Caco-2 (cell line): ENCODE measurements at places on chromosomes 4 and X. TPM values are rescaled to one million over a fixed set of nuclear protein-coding genes. Genes with fewer than 3 reads are reported as not detected.
A peak's percentile ranks its signal among the peaks of the same experiment; 100 is the strongest.

GRCh38 chrX:40663880-40664630 is 16.7 kb upstream of the CXorf38 start:
- no peaks in the 10 kb centered on the region for H3K4me1 ChIP-seq
- no peaks in the 10 kb centered on the region for H3K36me3 ChIP-seq
- H3K27ac ChIP-seq: no peak overlapping the region

DNA sequence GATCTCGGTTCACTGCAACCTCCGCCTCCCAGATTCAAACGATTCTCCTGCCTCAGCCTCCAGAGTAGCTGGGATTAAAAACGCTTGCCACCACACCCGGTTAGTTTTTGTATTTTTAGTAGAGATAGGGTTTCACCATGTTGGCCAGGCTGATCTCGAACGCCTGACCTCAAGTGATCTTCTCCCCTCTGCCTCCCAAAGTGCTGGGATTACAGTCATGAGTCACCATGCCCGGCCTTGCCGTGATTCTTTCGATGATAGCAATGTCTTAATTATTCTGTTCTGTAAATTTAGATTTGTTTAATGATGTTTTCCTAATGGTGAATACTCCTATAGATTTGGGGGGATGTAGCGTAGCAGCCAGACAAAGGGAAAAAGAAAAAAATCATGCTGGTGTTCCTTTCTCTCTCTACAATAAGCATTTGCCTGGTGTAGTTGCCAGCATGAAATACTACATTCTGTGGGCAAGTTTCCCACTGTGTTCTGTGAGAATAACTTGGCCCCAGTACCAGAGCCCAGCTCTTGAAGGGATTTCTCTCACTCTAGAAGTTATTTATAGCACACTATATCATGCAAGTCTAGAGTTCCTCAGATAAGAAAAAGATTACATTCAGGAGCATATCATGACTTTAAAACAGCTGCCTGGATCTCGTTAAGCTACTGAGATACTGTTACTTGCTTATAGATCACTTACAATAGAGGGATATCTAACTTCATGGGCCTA is 15.4 kb downstream of the NIPAL1 start:
- DNase-seq: no peak
- peak overlapping the region; percentile 75 for H3K27ac ChIP-seq
- no peaks in the 10 kb centered on the region for H3K27me3 ChIP-seq
- peaks cover 29% of the 10 kb centered on the region for H3K4me1 ChIP-seq
- H3K36me3 ChIP-seq: no peaks in the 10 kb centered on the region; the same call in 1 of the 2 replicates
- H3K4me3 ChIP-seq: no peak overlapping the region

Gene FAM114A1
- 20.8 and 21.7 TPM in 2 replicates for total RNA-seq

GRCh38 chrX:136714626-136715599 is 65.8 kb downstream of the ARHGEF6 start:
- no peak overlapping the region for H3K27ac ChIP-seq
- H3K36me3 ChIP-seq: no peaks in the 10 kb centered on the region
- no peak for DNase-seq
- H3K4me3 ChIP-seq: no peak overlapping the region
- no peaks in the 10 kb centered on the region for H3K4me1 ChIP-seq

DNA sequence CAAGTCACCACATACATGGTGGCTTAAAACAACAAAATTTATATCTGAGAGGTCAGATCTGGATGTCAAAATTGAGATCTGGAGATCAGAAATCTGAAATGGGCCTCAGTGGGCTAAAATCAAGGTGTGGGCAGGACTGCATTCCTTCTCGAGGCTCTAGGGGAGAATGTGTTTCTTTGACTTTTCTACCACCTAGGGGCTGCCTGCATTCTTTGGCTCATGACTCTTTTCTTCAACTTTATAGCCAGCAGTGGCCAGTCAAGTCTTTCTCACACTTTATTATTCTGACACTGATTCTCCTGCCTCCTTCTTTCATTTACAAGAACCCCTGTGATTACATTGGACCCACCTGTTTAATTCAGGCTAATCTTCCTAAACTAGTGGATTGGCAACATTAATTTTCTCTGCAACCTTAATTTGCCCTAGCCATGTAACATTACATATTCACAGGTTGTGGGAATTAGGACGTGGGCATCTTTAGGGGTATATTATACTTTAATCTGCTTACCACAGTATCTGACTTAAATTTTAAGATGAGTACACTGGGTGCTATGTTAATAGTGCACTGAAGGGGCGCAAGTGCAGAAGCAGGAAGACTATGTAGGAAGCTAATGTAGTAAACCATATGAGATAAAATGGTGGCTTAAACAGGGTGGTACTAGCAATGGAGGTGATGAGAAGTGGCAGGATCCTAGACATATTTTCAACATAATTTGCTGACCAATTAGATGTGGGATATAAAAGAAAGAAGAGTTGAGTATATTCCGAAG is 188.0 kb downstream of the SLC4A4 start:
- H3K27me3 ChIP-seq: no peaks in the 10 kb centered on the region
- H3K4me1 ChIP-seq: no peaks in the 10 kb centered on the region
- no peaks in the 10 kb centered on the region for H3K36me3 ChIP-seq
- no peak for DNase-seq
- H3K27ac ChIP-seq: no peak overlapping the region
- no peak overlapping the region for H3K4me3 ChIP-seq

Gene NKX6-1
- total RNA-seq: 0.14 TPM in 1 of 2 replicates, not detected in the other

- no peaks in the 10 kb centered on the region for H3K27me3 ChIP-seq
- no peak overlapping the region for H3K27ac ChIP-seq
- no peak overlapping the region for H3K4me3 ChIP-seq
- no peak for DNase-seq
- peaks cover 11% of the 10 kb centered on the region for H3K4me1 ChIP-seq
Observed at GRCh38 chr4:156191044-156191781, 237.5 kb upstream of the CTSO start.

DNA sequence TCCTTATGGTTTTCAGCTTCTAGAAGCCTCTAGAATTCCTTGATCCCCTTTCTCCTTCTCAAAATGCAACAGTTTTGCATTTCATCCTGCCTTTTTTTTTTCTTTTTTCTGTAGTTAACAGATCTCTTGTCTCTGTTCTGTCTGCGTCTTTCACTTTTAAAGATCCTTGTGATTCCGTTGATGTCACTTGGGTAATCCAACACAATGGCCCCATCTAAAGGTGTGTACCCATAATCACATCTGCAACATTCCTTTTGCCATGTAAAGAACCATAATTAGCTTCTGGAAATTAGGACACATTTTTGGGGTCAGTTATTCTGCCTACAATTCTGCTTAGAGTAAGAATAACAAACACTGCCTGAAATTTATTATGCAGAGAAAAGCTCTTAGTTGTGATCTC is 1180.9 kb upstream of the ADGRL3 start:
- no peak overlapping the region for H3K4me3 ChIP-seq
- H3K27ac ChIP-seq: no peak overlapping the region
- no peaks in the 10 kb centered on the region for H3K36me3 ChIP-seq
- no peak for DNase-seq

GRCh38 chrX:20267931-20268701 is 1.4 kb upstream of the RPS6KA3 start:
- H3K36me3 ChIP-seq: no peaks in the 10 kb centered on the region
- peak overlapping the region; percentile 77 for H3K4me3 ChIP-seq
- peak; percentile 37 for DNase-seq
- H3K27ac ChIP-seq: peak overlapping the region; percentile 93
- peaks cover 36% of the 10 kb centered on the region for H3K4me1 ChIP-seq
- no peaks in the 10 kb centered on the region for H3K27me3 ChIP-seq

Gene ATP2B3
- not detected in 2 replicates for total RNA-seq

DNA sequence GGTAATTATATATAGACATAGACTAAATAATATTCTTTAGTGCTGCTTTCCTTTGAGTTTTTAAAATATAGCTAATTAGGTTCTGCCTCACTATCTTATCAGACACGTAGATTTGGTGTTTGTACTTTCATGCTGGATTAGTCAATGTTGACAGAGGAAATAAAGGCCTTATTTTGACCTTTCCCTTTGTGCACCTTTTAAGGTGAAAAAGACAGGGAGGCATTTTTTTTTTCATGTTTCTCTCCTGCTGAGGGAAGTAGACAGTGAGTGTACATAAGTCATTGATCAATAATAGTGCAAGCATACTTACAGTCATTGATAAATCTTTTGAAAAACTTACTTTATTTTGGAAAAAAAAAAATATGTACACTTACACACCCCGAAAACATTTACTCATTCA is 467.8 kb downstream of the GRXCR1 start:
- no peaks in the 10 kb centered on the region for H3K27me3 ChIP-seq
- H3K36me3 ChIP-seq: no peaks in the 10 kb centered on the region
- no peak overlapping the region for H3K4me3 ChIP-seq

DNA sequence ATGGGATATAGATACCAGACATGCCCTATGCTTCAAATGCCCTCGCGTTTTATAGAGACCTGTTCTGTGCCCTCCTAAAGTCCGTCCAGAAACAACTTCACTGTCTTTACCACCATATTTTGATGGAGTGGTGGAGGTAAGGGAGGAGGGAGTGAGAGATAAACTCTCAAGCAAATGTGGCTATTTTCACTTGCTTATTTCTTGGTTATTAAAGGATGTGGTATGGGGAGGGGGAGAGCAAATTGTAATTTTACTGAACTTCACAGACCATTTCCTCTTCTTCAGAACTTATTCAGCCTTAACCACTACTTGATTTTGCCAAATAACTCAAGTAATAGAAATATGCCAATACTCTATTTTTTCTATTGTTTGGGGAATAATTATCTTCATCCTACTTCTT is 31.5 kb downstream of the GPR174 start:
- H3K27ac ChIP-seq: no peak overlapping the region
- H3K4me3 ChIP-seq: no peak overlapping the region
- no peaks in the 10 kb centered on the region for H3K27me3 ChIP-seq

DNA sequence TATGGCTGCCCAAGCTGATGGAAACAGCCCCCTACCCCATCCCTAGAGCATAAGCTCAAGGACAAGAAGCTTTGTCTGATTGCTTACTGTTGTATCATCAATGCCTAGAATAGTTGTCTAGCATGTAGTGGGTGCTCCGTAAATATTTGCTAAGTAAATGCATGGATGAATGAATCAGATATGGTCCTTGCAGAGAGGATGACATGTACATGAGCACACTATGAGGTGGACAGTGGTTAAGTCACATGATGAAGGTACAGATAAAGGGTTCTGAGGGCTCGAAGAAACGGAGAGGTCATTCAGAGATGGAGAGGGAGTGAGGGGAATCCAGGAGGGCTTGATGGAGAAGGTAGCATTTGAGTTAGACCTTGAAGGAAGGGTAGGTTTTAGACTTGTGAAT is 214.2 kb downstream of the RBMX2 start:
- no peak for DNase-seq
- H3K27me3 ChIP-seq: no peaks in the 10 kb centered on the region
- H3K36me3 ChIP-seq: no peaks in the 10 kb centered on the region
- H3K27ac ChIP-seq: no peak overlapping the region
- H3K4me3 ChIP-seq: no peak overlapping the region

Gene OCIAD2
- 10.5 and 14.2 TPM in 2 replicates for total RNA-seq

DNA sequence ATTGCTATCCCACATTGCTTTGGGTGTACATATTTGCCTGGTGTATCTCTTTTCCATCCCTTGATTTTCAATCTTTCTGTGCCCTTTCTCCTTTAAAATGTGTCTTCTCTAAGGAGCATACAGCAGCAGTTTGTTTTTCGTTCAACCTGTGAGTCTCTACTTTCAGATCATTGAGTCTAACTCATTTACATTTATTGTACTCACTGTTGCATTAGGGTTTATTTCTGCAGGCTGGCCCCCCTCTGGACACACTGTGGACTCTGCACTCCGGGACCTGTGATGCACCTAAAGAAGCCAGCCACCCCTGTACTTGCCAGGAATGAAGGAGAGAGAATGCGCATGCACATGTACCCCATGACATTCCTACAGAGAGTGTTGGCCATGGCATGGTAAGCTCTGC is 93.0 kb downstream of the FAM53A start:
- H3K4me1 ChIP-seq: no peaks in the 10 kb centered on the region
- DNase-seq: no peak
- no peak overlapping the region for H3K27ac ChIP-seq
- no peaks in the 10 kb centered on the region for H3K36me3 ChIP-seq
- no peak overlapping the region for H3K4me3 ChIP-seq
- H3K27me3 ChIP-seq: no peaks in the 10 kb centered on the region

GRCh38 chr4:153610623-153611376 is 73.3 kb upstream of the TLR2 start:
- DNase-seq: no peak
- H3K36me3 ChIP-seq: no peaks in the 10 kb centered on the region
- H3K27ac ChIP-seq: no peak overlapping the region

- no peak overlapping the region for H3K27ac ChIP-seq
- H3K4me3 ChIP-seq: no peak overlapping the region
- no peaks in the 10 kb centered on the region; the same call in 1 of the 2 replicates for H3K4me1 ChIP-seq
Observed at GRCh38 chr4:4472344-4472958, 69.4 kb downstream of the STX18 start.

GRCh38 chr4:213971-214370 is 89.7 kb downstream of the ZNF718 start:
- no peaks in the 10 kb centered on the region for H3K27me3 ChIP-seq
- H3K36me3 ChIP-seq: no peaks in the 10 kb centered on the region
- H3K4me1 ChIP-seq: no peaks in the 10 kb centered on the region
- H3K27ac ChIP-seq: no peak overlapping the region

GRCh38 chr4:62548108-62548524 is 1348.0 kb downstream of the ADGRL3 start:
- DNase-seq: no peak
- no peak overlapping the region for H3K27ac ChIP-seq
- H3K27me3 ChIP-seq: no peaks in the 10 kb centered on the region
- no peaks in the 10 kb centered on the region for H3K4me1 ChIP-seq

- no peak overlapping the region for H3K27ac ChIP-seq
- H3K4me1 ChIP-seq: no peaks in the 10 kb centered on the region
- H3K4me3 ChIP-seq: no peak overlapping the region
- DNase-seq: no peak
- H3K27me3 ChIP-seq: no peaks in the 10 kb centered on the region
- H3K36me3 ChIP-seq: no peaks in the 10 kb centered on the region
Observed at GRCh38 chr4:125283707-125284279, 31.0 kb upstream of the FAT4 start.

- no peak for DNase-seq
- H3K27me3 ChIP-seq: no peaks in the 10 kb centered on the region
- peaks cover 34% of the 10 kb centered on the region for H3K4me1 ChIP-seq
- H3K36me3 ChIP-seq: no peaks in the 10 kb centered on the region; the same call in 1 of the 2 replicates
- H3K4me3 ChIP-seq: no peak overlapping the region
Observed at GRCh38 chr4:186627226-186627865, 72.0 kb upstream of the MTNR1A start.

DNA sequence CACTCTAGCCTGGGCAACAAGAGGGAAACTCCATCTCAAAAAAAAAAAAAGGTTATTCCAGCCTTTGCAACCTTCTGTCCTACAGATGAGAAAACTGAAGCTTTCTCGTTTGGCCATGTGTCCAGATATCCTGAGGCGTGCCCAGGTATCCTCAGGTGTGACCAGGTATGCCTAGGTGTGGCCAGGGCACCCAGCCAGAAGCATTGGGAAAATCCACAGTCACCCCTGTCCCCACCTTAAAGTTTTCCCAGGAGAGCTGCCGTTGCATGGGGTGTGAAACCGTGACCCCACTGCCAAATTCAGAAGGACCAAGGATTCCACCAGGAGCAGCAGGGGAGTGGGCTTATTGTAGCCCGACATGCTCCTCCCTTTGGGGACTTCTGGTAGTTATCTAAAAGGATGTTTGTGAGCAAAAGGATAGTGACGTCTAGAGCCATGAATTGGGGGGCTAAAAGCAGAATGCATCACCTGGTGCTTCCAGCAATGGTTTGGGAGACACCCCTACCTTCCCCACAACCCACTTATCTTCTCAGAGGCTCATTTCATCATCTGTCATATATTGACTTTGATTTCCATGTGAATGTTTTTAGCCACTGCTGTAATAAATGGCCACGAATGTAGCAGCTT is 4.0 kb upstream of the DHRSX start:
- no peak for DNase-seq
- no peak overlapping the region for H3K27ac ChIP-seq
- H3K27me3 ChIP-seq: no peaks in the 10 kb centered on the region
- H3K4me1 ChIP-seq: peaks cover 41% of the 10 kb centered on the region

Gene MAGEB17
- not detected in 2 replicates for total RNA-seq
